Activated T-helper 1 cell treated with anti-CD3 and anti-CD28 coated beads, Interleukin-2, amount 50 U/mL, for 16 hours (primary cell): ENCODE measurements at places on chromosomes 7 and 10.

- no peak for DNase-seq
Measured at GRCh38 chr10:122140461-122140902, 130.6 kb upstream of the BTBD16 start.

- no peak for DNase-seq
Measured at GRCh38 chr7:128932862-128933179, 4.9 kb upstream of the IRF5 start.

- no peak for DNase-seq
Measured at GRCh38 chr7:7799138-7799537, 80.7 kb upstream of the RPA3 start.

DNA sequence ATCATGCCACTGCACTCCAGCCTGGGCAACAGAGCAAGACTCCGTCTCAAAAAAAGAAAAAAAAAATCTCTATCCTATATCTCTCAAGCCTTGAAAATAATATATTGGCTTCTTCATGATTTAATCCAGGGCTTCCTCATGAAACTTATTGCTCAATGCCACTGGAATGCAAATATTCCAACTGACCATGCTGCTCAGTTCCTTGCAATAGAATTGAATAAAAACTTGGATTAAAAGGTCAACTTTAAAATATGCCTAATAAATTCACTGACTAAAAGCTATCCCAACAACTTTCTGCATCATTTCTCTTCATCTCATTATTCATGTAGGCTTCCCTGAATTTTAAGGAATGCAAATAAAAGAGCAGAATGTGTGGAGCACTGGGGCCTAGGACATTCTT lies 42.1 kb upstream of the NOBOX start:
- DNase-seq, result no peak

DNA sequence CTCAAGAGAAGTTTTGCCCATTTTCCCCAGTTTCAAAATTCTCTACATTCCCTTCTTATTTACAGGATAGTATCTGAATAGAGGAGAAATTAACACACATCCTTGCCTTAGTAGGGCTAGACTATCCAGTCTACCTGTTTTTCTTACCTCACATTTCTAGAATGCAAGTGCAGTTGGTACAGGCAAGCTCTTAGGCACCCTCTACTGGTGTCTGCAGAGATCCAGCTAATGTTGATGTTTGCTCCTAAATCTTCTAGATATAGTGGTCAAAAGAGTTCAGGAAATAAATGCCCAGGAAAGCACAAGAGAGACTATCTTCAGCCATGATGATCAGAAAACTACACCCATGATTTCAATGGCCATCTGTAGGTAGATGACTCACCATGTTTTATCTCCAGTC lies 205.3 kb downstream of the HTR7 start:
- DNase-seq, result no peak

DNA sequence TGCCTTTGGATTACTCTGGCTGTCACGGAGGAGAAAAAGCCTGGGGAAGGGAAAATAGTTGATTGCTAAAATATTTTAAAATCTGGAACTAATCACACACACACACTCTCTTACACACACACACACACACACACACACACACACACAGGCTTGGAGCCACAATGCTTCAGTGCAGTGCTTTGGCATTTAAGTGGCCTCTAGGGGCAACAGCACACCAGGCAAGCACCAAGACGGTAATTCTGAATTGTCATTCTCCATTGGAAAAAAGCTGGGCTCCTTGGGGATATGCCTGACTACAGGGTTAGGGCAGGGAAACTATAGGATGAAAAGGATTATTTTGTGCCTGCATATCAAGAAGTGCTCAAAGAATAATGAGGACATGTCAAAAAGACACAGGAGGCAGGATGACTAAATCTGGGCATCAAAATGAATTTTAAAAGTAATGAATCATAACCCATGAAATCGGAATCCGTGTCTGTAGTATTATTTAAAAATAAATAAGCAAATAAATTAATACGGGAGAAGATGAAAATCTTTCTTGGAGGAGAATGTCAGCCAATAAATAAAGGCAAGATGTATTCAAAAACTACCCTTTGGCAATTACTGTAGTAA lies 30.4 kb upstream of the DDC start:
- DNase-seq, result no peak

- no peak for DNase-seq
Measured at GRCh38 chr7:4238861-4239260, 443.2 kb upstream of the FOXK1 start.

GRCh38 chr7:137417464-137417863 lies 73.9 kb upstream of the PTN start:
- no peak for DNase-seq

DNA sequence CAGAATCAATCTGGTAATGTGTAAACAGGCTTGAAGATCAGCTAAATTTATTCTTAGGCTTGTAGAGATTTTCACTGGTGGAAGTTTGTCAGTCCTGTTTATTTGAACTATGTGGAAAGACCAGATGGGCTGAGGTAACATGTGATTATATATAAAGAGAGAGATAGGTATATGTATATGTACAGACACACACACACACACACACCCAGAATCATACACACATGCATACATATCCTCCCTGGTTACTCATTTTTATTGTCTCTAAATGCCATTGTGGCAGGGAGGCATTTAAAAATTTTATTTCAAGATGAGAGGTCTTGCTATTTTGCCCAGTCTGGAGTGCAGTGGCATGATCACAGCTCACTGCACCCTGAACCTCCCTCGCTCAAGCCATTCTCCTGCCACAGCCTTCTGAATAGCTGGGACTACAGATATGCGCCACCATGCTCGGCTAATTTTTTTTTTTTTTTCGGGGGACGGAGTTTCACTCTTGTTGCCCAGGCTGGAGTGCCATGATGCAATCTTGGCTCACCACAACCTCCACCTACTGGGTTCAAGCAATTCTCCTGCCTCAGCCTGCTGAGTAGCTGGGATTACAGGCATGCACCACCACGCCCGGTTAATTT lies 78.1 kb upstream of the CYTH3 start:
- no peak for DNase-seq

DNA sequence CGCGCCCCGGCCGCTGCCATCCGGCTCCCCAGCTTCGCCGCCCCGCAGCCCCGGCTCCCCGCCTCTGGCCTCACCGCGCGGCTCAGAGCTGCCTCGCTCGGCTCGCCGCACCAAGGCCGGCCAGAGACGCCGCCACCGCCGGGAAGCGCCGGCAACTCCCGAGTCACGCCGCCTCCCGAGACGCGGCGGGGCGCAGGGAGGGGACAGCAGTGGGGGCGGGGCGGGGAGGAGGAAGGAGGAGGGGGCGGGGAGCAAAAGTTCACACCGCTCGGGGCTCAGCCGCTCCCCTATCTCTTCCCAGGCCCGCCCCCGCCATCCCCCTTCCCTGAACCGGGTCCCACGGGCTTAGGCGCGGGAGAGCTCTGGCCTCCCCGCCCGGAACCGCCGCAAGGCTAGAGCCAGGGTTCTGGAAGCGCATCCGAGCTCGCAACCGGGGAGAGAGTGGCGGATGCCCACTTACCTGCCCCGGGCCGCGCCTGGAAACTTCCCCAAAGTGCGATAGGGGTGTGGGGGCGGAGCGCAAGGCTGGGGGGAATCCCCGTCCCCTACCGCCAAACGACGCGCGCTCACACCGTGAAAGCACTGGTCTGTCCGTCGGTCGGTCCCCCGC lies 1.0 kb downstream of the CHST15 start:
- DNase-seq, result no peak

GRCh38 chr10:92267343-92267742 lies 23.5 kb downstream of the CPEB3 start:
- no peak for DNase-seq

DNA sequence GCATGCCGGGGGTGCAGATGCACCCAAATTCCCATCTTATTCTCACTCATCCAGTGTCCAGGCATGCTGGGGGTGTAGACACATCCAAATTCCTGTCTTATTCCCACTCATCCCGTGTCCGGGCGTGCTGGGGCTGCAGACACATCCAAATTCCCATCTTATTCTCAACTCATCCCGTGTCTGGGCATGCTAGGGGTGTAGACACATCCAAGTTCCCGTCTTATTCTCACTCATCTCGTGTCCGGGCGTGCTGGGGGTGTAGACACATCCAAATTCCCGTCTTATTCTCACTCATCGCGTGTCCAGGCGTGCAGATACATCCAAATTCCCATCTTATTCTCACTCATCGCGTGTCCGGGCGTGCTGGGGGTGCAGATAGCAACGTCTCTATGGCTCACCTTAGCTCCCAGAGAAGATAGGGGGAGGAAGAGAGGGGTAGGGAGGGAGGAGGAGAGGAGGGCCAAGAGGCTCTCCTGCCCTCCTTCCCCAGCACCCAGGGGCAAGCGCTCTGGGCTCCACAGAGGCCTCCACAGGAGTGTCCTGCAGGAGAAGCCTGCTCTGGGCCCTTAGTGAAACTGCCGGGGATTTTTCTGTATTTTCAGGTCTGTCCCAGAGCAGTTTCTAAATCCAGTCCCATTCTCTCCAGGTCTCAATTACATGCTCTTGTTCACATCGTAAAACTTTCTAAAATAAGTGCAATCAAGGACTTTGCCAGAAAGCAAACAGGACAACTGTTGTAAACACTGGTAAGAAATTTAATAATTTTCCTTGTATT lies 210.8 kb downstream of the DIP2C start:
- no peak for DNase-seq

DNA sequence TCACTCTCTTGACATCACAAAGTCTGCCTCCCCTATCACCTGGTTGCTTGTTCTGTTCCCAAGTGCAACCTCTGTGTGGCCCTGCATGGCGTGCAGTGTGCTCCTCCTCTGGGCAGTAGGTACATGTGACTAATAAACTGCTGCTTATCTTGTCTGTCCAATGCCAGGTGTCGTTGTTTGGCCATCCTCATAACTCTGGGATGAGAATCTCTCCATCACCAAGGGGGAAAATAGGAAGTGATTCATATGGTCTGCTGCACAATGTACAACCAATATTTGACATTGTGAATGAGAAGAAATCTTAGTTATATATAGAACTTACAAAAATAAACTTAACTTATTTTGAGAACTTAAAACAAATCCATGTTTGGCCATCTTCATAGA lies 135.2 kb downstream of the INHBA start:
- no peak for DNase-seq

- no peak for DNase-seq
Measured at GRCh38 chr7:157352516-157352915, 15.7 kb downstream of the DNAJB6 start.

DNA sequence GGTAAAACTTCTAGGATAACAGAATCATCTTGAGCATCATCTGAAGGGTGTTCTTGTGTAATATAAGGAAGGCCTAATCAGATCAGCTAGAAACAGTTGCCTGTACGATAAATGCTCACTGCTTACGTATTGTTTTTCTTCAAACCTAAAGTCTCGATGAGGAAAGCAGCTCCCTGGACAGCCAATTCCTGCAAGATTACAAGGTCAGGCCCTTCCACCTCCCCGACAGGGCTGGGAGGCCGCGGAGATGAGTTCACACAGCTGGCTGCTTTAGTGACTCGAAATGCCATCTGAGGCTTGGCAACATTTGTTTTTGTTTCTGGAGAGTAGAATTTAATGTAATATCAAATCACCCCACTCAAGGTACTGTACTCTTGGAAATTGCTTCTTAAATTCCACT lies 95.1 kb upstream of the PFKP start:
- DNase-seq, result no peak

DNA sequence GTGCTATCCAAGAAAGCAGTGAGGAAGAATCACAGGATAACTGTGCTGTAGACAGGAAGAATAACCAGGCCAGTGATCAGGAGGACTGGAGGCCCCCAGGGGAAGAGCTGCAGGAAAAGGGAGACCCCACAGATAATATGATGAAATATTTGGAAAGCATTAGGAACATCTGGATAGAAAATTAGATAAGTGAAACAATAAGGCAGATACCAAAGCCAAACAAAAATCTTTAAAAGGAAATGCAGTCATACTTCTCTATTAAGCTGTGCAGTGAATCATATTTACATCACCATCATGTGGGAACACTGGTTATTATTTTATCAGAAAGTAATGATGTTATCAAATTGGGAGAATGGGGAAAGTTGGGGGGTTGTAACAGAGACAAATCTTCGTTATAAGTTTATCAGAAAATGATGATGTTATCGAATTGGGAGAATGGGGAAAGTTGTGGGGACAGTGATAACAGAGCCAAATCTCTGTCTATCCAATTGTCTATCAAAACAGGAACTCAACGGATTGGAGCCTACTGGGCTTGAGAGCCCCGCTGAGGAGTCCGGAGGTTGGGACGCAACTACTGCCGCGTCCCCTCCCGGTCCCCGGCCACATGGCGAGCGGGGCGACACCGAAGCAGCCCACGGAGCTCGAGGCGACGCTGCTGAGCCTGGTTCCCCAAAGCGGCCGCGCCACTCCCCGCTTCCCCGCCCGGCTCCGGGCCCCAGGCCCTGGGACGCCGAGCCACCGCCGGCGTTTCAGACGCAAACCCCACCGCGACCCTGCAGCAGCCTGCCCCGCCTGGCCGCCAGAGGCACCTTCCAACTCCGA lies 14.0 kb upstream of the RALA start:
- DNase-seq, result no peak

DNA sequence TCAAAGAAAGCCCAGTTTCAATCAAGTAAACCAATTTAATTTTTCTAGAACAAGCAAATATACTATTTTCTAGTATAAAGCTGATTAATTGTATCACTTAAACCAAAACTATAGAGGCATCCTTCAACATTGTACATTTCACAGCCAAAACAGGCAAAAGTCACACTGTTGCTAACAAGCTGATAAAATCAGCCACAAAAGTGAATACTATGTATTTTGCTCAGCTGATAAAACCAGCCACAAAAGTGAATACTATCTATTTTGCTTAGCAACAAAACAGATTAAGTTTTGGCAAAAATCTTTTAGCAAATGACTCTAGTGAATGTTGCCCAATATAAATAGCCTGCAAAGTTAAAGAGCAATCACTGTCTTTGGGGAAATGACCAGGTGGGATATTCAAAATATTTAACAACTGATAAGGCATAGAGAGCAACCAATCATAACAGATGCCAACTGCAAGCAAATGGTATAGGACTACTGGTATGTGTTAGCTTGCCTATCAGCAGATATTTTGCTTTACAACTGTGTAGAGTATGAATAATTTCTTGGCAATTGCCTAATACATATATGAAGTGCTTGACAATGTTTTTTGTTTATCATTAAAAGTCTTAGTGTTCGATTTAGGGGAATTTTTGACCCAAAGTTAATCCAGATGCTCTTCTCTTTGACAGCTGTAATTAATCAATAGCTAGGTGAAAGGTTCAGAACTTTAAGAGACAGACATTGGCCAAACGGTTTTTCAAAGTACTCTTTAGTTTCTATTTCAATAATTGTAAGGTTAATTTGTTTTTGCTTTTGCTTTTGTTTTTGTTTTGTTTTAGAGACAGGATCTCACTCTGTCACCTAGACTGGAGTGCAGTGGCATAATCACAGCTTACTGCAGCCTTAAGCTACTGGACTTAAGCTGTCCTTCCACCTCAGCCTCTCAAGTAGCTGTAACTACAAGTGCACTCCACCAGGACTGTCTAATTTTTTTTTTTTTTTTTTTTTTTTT lies 44.4 kb upstream of the SP4 start:
- no peak for DNase-seq

- DNase-seq, result no peak
Measured at GRCh38 chr7:593324-594115, 73.9 kb upstream of the PDGFA start.

GRCh38 chr10:127349737-127350136 lies 153.3 kb upstream of the INSYN2A start:
- DNase-seq, result no peak
